T-helper 9 cell (primary cell): ENCODE measurements at places on chromosomes 16 and 17.

- no peak for DNase-seq
These were observed 4.7 kb upstream of the CDH15 start for GRCh38 chr16:89166696-89167424.

DNA sequence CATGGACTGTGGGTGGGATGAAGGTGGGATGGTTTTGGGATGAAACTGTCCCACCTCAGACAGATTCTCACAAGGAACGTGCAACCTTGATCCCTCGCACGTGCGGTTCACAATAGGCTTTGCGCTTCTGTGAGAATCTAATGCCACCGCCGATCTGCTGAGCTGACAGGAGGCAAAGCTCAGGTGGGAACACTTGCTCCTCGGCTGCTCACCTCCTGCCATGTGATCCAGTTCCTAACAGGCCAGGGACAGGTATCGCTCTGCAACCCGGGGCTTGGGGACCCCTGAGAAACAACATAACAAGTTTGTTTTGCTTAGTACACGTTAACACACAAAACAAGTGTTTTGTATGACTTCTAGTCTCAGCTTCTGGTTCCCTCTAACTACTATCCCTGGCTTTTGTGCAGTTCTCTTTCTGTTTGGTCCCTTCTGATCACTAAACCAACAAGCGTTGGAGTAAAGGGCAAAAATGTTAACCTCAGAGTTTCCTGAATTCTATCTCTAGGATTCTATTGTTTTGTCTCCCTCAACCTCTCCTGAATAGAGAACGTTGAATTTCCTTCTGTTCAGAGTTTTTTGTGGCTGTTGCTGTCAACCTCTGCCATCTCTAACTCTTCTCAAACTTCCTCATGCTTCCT is 7.8 kb upstream of the KRTAP3-1 start:
- DNase-seq, result no peak

DNA sequence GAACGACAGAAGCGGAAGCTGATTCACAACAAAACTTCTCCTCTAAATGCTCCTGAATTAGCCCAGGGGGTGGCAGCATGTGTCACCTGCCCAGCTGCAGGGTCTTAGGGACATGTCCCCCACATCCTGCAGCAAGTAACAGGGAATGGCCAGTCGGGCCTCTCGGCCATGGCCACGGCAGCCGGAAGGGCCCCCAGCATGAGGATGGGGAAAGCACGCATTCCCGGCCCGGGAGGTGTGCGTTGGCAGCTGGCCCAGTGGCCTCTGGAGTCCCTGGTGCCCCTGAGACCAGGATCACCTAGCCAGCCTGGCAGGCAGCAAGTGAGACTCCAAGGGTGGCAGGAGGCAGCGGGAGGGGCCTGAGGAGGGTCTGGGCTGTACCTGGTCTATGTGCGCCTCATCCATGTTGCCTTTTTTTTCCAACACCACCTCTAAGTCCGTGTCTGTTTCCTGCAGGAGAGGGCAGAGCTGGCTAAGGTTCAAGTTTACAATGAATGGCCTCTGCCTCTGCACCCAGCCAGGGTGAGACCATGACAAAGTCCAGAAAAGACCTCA is 7.0 kb downstream of the KNOP1 start:
- no peak for DNase-seq

DNA sequence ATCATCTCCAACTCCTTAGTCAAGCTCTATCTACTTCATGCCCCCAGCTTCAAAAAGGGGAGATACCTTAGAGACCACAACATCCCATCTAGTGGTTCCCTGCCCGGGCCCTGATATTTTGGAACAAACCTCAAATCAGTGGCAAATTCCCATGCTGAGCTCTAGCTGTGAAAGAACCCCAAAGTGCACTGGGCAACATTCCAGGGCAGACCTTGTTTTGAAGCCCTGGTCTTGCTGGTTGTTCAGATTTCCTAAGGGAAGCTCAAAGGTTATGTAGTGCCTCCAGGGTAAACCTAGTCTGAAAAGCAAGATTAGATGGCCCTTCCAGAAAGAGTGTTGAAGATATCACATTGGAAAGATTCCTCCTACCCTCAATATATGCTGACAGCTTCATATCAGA is 16.3 kb downstream of the FAM117A start:
- no peak for DNase-seq

DNA sequence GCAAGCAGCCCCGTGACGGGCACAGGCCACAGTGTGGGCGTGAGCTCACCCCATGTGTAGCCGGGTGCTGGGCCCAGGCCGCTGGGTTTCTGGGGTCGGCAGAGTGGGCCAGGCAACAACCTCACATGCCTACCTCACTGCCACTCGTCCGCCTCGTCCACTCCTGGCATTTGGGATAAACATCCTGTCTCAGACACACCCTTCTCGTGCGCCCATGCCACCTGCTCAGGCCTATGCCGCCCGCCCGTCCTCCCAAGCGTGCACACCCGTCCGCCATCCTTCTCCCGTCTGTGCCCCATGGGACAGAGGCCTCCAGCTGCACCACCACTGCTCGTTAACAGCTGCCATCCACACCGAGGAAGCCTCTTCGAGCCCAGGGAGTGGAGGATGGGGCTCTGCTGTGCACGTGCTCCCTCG is 64.3 kb downstream of the KLHDC4 start:
- no peak for DNase-seq

DNA sequence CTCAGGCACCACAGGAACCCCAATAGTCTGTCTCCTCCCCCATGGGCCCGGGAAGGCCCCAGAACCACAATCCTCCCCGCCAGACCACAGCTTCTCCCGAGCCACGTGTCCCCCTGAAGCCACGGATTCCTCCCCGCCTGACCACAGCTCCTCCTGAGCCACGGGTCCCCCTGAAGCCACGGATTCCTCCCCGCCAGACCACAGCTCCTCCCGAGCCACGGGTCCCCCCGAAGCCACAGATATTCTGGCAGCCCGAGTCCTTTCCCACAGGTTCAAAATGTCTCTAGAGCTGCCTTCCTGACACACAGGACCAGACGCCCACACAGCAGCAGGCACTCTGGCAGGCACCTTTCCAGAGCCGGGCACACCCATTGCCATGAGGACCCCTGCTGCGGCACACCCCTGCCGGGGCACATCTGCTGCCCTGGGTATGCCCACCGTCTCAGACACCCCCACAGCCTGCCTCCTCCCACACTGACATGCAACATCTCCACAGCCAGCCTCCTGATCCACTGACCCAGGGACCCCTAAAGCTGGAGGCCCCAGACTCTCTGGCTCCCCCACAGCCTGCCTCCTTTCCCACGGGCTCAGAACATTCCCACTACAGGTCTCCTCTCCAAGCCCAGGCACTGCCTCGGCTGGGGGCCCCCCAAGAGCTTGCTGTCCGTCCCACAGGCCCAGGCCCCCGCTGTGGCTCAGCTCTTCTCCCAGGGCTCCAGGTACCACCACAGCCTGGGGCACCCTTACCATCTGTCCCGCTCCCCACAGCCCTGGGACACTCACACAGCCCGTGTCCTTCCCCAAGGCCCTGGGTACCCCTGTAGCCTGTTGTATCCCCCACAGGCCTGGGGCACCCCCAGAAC is 2.2 kb downstream of the KIAA0753 start:
- no peak for DNase-seq

DNA sequence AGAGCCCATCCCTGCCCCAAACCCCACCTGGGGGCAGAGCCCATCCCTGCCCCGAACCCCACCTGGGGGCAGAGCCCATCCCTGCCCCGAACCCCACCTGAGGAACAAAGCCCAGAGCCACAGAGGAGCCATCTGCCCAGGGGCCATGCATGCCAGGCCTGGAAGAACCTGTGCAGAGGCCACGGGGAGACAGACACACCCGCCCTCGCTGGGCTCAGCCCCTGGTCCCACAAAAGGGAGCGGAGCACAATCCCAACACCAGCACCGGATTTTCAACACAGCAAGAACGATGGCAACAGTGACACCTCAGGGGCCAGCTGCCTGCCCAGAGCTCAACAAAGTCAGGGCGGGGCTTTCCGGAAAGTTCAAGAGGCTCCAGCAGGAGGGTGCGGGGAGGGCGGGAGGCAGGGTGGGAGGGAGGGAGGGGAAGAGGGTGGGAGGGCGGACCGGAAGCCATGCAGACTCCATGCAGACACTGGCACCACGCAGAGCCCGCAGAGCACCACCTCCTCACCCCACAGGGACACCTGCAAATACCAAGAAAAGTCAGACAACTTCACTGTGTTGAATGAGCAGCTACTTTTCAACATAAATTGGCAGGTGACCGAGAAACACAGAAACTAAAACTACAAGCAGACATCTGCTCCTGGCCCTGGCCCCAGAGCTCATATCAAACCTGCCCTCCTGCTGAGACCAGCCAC is 27.9 kb upstream of the C16orf95 start:
- DNase-seq, result peak; percentile 32

DNA sequence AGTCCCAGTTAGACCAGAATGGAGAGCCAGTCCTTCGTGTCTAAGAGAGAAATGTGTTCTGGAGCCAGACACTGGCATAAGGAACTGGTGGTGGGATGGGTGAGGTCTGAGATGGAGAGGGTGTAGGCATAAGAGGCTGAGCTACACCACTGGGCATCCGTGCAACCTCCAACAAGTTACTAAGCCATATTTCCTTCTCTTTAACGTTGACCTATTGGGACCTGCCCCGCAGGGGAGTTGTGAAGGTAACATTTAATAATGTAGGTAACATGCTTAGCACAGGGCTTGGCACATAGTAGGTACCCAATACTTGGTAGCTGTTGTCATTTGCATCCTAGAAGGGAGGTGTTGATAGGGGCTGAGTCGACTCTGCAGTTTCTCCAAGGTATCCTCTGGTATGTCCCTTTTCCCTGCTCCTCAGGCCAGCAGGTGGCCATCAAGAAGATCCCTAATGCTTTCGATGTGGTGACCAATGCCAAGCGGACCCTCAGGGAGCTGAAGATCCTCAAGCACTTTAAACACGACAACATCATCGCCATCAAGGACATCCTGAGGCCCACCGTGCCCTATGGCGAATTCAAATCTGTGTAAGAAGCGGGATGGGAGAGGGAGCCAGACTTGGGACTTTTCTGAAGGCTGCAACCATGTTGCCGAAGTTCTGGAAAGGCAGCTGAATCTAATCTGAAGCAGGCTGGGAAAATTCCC is 1.2 kb downstream of the MAPK7 start:
- no peak for DNase-seq

DNA sequence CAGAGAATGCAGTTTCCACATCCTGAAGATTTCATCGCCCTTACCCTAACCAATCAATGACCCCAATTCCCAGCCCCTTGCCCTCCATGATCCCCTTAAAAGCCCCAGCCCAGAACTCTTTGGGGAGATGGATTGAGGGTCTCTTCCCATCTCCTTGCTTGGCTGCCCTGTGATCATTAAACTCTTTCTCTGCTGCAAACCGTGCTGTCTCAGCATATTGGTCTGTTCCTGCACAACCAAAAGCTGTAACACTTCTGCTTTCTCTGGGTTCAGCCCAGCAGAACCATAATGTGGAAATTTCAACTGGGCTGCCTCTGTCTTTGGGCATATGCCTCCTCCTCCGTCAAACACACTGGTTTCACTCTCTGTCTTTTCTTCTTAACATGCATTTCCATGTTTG is 67.0 kb upstream of the NLRP1 start:
- DNase-seq, result no peak

DNA sequence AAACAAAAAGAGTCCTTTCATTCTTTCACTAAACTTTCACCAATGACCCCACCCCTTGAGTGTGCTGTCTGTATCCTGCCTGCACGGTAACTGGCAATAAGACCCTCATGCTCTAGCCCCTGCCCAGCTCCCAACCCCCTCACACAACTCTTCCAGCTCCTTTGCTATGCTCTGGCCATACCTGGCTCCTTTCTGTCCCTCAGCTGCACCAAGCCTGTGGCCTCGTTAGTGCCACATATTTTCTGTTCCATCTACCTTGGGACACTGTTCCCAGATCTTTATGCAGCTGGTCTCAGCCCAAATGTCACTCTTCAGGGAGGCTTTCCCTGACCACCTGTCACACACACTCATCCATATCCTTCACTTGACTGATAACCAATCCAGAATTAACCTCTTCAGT is 47.3 kb downstream of the C16orf82 start:
- no peak for DNase-seq
